ENCODE measurements at places on chromosomes 3 and 15. TPM values are rescaled to one million over a fixed set of nuclear protein-coding genes. Genes with fewer than 3 reads are reported as not detected.

DNA sequence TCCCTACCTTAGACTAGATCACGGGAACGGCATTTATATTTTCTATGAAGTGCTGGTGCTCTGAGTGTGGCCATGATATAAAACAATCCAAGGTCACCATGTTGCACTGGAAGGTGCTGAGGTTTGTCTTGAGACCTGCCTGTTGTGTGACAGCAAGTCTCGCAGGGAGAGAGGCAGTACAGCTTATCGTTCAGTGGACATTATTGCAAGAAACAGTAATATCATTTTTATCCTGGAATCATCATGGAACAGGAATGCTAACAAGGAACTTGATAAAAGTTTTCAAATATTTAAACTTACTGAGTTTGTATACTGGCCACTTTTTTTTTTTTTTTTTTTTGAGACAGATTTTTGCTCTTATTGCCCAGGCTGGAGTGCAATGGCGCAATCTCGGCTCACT is 40.0 kb upstream of the GCNT3 start:
- no peak for DNase-seq

- no peak for DNase-seq
Measured at GRCh38 chr3:47479826-47480160, 4.1 kb upstream of the SCAP start.

- no peak for DNase-seq
Measured at GRCh38 chr3:155037508-155038202, 42.5 kb upstream of the MME start.

SCN5A gene
- 14.4 TPM for total RNA-seq

DNA sequence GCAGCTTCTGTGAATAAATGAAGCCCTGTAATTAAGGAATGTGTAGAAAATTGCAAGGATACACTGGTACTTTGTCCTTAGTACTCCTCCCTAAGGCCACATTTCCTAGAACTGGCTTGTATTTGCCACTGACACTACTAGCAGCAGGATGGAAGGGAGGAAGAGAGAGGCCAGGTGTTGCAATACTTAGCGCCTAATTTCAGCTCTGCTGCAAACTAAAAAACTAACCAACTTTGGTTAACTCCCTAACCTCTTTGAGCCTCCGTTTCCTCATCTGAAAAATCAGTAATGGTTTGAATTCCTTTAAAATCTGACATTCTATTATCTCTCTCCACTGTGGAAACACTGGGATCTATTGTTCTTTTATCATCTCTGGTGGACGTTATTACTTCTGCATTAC is 257.0 kb downstream of the SV2B start:
- no peak for DNase-seq

GRCh38 chr3:189576486-189576885 is 54.7 kb upstream of the TP63 start:
- no peak for DNase-seq

- DNase-seq, result no peak
Measured at GRCh38 chr15:48693484-48693883, 48.0 kb upstream of the FBN1 start.

DNA sequence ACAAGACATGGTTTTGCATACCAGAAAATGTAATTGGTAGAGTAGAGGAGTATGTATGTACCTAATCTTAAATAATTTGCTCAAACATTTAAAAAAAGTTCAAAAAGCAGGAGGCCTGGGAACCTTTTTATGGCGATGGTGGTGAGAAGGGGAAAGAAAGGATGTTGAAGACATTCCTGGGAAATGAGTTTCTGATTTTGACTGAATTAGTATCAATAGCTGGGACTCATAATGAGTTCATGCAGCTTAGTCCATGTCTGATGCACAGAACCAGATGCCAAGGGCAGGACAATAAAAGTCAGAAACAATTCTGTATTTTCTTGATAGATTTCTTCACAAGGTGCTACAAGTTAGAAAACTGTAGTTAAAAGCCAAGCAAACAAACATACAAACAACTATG is 395.3 kb downstream of the GAP43 start:
- no peak for DNase-seq

HTR3D gene
- not detected for total RNA-seq

GMPS gene
- total RNA-seq, result 31.8 TPM

- DNase-seq, result no peak
Measured at GRCh38 chr3:126607214-126607908, 47.6 kb downstream of the TXNRD3 start.

GRCh38 chr3:193783166-193783896 is 190.3 kb downstream of the OPA1 start:
- no peak for DNase-seq

Data from thoracic aorta (tissue), 2 donors.